ENCODE measurements at places on chromosomes 3 and 15.

DNA sequence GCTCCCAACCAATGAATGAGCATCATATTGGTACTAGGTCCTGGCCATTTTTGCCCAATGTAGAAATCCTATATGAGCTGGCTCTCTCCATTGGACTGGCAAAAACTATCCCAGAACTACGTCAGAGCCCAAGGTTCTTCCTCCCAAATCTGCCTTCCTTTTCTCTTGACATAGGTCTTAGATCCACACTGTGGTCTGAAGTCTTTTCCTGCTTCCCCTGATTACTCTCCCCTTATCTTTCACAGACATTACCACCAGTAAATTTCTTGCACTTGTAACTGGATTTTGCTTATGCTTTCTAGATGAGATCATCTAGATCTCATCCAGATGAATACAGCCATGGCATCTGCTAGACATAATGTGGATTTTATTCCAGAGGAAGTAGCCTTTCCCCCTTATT lies 141.2 kb upstream of the GADL1 start:
- DNase-seq: no peak

GRCh38 chr15:94441760-94442159 lies 210.4 kb downstream of the MCTP2 start:
- no peak for DNase-seq

- no peak for DNase-seq
These were observed 208.8 kb upstream of the IL12A start for GRCh38 chr3:159779883-159780282.

DNA sequence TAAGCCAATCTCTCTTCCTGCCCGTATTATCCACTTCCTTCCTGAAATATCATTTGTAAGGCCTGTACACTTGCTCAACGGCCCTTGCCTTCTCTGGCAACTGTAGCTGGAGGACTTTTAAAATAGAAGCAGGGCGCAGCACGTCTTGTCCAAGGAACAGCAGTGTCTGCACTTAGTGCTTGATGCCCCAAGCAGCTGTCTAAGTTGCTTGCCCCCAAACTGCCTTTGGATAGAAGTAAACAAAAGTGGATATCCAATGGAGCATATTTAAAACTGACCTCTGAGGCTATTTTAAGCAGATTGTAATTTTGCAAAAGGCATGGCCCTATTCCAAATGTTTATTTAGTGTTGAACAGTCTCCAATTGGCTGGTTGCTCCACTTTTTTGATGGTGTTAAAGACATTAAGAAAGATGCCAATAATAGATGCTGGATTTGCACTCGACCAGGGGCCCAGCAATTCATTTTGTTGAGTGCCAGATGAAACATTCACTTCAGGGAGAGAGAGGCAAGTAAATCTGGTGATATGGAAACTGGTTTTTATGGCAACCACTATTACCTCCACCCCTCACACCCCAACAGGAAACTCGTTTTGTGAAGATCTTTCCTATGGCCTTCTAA lies 526.8 kb upstream of the TBL1XR1 start:
- no peak for DNase-seq

DNA sequence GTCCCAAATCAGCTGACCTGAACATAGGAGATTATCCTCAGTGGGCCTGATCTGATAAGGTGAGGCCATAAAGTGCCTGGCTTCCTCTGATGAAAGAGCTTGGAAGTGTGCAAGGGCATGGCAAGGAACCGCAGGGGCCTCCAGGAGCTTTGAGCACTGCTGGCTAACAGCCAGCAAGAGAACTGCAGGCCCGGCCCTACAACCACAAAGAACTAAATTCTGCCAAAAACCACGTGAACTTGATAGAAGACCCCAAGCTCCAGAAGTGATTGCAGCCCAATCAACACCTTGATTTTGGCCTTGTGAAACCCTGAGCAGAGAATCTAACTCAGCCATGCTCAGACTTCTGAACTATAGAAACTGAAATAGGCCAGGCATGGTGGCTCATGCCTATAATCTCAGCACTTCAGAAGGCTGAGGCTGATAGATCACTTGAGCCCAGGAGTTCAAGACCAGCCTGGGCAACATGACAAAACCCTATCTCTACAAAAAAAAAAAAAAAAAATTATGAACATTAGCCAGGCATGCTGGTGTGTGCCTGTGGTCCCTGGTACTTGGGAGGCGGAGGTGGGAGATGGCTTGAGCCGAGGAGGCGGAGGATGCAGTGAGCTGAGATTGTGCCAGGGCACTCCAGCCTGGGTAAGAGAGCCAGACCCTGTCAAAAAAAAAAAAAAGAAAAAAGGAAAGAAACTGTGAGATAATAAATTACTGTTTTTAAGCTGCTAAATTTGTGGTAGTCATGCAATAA lies 7.7 kb upstream of the DIS3L start:
- no peak for DNase-seq

Data from stimulated activated CD4-positive, alpha-beta T cell treated with anti-CD3 and anti-CD28 coated beads, Interleukin-15, amount 100 ng/mL, for 1 hour (primary cell).